ENCODE measurements at places on chromosomes 5 and 9.

DNA sequence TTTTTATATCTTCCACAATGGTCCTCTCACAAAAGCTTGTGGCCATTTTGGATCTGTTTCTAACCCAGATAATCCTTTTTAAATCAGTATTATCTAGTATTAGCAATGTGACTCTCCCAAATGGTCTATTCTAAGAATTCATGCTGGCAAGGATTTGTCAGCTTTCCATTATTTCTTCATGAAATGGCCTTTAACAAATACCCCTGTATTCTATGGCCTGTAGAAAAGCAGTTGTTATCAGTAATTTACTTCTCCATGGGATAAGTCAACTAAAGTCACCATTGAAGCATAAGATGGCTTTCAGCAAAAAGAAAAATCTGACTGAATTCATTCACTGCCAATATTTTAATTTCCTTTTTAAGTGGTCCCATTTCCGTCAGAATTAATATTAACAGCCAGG, 346.4 kb upstream of the FAM174A start:
- DNase-seq = no peak

GRCh38 chr5:160293901-160294561, 18.3 kb downstream of the CCNJL start:
- no peak for DNase-seq

DNA sequence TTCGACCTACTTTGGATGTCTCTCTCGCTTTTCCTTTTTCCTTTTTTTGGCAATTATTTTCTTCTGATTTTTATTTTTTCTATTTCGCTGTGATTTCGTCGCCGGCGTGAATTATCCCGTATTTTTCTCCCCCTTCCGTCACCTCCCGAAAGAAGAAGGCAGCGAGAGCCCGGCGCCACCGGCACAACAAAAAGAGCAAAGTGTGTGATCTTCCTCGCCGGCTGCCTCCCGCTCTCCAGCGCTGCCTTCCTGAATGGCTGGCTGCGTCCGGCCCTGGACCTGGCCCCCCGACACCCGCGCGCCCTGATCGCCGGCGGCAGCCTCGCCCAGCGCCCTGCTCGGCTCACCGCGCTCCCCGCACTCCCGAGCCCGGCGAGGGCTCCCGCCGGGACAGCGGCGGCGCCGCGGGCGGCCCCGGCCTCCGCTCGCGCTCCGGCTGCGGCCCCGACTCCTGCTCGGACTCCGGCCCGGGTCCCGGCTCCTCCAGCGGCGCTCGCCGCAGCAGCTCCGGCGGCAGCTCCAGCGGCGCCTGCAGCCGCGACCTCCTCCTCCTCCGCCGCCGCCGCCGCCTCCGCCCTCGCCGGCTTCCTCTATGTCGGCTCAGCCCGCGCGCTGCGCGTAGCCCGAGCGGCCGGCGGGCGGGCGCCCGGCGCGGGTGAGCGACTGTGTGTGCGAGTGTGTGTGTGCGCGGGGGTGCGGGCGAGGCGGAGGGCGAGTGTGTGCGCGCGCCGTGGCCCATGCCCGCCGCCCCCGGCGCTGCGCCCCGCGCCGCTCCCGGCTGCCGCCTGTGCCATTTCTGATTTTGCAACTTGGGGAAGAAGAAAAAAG, 960 bp downstream of the NR2F1 start:
- peak; percentile 55 for DNase-seq

DNA sequence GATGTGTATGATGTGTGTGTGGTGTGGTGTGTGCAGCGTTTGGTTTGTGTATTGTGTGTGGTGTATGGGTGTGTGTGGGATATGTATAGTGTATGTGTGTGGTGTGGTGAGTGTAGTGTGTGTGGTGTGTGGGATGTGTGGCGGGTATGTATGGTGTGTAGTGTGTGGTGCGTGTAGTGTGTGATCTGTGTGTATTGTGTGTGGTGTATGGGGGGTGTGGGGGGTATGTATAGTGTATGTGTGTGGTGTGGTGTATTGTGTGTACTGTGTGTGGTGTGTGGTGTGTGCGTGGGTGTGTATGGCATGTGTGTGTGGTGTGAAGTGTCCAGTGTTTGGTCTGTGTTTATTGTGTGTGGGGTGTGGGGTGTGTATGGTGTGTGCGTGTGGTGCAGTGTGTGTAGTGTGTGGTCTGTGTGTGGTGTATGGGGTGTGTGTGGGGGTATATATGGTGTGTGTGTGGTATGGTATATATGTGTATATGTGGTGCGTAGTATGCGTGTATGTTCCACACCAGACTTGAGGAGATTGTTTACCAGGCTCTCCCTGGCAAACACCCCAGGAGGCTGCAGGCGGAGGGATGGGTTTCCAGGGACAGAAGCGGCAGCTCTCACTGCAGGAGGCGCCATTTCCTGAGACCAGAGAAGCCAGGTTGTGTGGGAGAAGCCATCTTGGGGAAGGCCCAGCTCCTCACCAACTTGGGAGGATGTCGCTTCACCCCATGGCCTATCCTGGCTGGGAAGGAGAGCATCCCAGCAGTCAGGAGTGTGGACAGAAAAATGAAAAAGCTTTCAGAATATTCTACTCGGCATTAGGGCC, 138.1 kb downstream of the NXNL2 start:
- DNase-seq = no peak

DNA sequence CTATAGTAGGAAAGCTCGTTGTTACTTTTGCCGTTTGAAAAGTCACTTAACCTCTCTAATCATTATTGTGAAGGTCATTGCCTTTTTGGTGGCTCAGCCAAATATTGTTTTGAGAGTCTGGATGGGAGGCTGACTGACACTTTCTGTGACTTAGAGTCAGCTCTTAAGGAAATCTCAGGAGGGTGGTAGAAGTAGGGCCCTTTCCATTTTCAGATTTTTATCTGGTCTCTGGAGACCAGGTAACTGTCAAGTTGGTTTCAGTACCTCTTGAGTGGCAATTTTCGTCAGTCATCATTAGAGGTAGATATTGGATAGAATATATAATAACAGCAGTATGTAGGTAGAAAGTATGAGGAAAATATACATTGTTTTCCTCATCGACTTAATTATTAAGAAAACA, 23.3 kb downstream of the UGCG start:
- no peak for DNase-seq

GRCh38 chr5:159971514-159971913, 37.4 kb upstream of the TTC1 start:
- no peak for DNase-seq

GRCh38 chr5:153969563-153969895, 69.2 kb downstream of the FAM114A2 start:
- no peak for DNase-seq

DNA sequence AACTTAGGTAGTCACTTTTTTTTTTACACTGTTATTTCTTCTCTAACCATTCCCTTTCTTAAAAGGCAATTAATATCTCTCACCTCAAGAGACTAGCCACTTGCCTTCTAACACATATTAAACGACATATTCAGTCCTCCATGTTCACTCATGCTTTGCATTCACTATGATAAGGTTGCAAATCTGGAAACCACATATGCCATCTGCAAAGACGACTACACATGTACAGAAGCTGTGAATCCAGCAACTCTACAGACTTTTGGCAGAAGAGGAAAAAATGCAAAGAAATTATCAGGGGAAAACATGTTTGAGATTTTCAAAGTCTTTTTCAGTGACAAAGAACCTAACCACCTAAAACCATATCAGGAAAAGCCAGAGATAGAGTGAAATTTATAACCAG, 112.1 kb downstream of the EPB41L4A start:
- no peak for DNase-seq

GRCh38 chr9:109238655-109239054, 71.6 kb upstream of the FRRS1L start:
- DNase-seq = peak; percentile 45

DNA sequence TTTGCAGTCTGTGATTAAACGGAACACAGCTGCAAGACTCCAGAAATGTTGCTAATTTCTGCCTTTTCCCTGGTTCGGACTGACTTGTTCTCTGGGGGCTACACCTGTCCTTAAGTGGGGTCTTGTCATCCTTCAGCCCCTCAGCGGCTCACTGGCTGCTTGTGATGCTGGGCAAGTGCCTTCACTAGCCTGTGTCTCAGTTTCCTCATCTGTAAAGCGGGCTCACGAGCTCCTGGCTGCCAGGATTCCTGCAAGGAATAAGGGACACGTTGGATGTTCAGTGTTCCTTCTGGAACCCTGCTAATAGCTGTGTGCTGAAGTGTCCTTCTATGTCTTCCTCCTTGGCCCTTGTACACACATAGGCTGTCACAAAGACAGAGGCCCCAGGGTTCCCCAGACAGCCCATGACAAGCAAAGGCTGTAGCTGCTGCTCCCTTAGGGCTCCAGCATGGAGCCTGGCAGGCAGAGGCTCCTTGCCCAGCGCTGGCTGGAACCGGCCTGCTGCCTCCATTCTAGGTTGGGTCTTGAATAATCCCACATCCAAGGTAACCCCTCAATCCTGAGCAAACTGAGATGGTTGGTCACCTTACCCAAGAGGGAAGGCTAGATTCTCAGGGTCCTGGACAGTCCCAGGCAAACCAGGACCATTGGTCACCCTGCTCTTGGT, 116.1 kb downstream of the GAPVD1 start:
- DNase-seq = no peak

DNA sequence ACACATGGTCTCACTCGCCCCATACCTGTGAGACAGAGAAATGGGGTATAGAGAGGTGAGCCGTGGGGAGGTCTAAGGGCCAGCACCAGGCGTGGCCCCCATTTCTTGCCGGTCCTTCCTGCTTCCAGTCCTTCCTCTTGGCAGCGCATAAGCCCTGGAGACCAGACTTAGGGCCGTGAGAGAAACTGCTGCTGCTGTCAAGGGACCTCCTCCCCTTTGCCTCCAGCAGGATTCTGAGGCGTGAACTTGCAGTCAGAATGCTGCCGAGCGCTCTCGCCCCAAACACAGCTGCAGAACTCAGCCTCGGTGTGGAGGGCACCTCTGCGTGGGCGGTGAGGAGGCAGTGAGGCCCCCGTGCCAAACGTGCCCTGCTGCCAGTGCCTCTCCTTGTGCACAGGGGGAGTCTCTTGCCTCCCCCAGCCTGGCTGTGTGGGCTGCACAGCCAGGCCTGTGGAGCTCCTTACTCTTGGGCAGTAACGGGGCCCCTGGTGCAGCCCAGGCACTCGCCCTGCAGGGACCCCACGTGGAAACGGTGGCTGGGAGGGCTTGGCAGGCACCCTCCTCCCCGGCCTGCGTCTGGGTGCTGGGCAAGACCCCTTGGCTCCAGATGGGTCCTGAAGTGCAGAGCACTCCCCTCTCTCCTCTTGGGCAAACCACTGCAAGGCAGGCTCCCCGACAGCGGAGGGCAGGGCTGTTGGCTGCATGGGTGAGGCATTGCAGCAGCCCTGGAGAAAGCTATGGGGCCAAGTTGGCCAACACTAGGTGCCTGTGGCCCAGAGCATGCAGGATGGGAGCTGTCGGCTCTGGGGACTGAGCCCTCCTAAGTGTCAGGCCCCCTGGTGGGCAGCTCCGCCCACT, 85.4 kb downstream of the RXRA start:
- DNase-seq = no peak

- DNase-seq = no peak
These were observed 39.1 kb downstream of the OXCT1 start for GRCh38 chr5:41831155-41831554.

DNA sequence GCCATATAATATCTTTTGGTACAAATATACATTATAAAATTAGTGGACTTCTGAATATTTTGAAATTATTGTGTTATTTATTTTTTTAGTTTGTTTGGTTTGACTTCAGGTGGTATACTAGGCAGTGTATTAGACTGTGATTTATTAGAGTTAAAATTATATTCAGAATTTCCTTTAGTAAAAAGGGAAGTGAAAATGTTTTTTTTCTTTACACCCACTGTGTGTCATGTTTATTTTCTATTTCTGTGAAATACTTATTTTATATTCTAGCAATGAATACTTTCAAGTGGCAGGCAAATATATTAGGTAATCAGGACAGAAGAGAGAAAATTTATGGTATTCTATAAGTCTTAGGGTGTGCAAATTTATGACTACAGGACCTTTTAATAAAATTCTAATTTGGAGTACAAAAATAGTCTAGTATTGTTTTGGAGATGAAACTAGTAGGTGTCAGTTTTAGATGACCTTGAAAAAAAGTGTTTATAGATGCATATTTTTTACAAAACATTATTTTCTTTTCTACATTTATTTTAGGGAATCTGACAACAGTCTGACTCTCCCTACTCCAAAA, 8.8 kb downstream of the CSNK1G3 start:
- DNase-seq = no peak

DNA sequence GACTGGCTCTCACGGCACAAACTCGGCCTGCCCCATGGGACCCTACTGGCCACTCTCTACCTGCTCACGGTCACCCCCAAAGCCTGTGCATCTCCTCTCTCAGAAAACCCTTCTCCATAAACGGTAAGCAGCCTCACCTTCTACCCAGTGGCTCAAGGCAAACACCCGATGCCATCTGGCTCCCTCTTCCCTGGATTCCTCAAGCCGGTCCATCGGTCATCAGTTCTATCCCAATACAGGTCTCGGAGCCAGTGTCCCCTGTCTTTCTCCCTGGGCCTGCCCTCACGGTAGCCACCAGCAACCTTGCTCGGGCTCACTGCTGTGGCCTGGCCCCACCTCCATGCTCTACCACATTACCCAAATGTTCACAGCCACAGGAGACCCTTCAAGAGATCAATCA, 134.1 kb downstream of the ROR2 start:
- no peak for DNase-seq

DNA sequence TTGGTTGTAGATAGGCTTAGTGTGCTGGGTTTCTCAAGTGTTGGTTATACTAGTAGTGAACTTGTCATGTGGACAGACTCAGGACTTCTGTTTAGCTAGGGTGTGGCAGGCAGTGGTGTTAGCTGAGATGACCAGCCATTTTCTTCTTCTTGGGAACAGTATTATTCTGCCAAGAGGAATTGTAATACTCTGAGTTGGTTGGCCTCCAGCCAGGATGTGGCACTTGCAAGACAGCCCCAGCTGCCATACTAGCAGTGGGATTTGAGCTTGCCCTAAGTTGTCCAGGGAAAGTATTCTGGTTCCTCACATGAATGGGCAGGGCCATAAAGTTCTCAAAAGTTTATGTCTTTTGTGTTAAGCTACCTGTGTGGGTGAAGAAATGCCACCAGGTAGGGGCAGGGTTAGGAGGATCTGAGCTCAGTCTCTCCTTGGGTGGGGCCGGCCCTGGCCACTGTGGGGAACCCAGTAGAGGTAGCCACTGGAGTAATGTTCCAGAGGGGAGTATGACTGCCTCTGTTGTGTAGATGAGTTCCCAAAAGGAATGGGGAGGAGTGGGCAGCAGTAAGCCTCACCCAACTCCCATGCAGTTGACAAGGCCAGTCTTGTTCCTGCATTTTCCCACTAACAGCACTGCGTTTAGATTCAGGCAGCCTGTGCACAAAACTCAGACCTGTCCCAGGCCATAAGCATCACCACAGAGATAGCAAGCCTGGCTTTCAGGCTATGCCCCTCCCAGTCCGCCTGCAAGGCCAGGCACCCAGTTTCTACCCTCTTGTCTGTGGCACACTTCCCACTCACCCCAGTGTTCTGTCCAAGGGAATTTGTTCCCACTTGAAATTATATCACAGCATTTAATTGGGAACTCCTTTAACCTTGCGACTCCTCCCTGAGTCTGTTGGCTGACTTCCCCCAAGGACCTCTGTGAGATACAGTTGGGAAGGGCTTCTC, 250.7 kb downstream of the ANXA1 start:
- peak; percentile 0 for DNase-seq

GRCh38 chr9:38253200-38253599, 139.3 kb upstream of the ALDH1B1 start:
- no peak for DNase-seq

DNA sequence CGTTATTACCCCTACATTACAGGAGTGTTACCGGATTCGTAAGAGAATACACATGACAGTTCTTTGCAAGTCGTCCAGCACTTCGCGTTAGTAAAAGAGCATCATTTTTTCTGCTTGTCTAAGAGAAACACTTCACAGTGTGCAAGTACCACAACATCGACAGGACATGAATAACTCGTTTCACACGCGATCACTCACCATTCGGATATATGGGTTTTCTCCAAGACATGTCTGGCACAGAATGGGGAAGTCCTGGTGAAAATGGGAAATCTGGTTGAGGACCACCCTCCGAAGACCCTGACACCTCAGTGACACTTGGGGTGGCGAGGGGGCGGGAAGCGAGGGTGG, 642 bp downstream of the RBM22 start:
- DNase-seq = no peak
